ENCODE measurements at places on chromosomes 4 and X.

DNA sequence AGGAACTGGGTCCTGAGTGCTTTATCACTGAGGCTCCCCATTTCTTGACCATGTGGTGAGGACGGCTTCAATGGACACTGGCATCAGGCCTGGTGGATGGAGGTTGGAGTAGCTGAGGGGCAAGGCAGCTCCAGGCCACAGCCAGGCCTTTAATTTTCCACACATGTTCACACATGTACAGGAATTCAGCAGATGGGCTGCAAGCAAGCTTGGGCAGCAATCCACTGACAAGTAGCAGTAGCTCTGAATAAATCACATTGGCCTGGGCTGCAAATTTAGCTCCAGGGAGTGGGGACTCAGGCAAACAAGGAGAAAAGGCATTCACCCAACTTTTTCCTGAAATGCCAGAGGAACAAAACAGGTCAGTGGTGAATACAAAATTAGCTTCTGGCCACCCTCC lies 107.8 kb upstream of the SCML1 start:
- no peak for DNase-seq

- peak; percentile 65 for DNase-seq
Observed at GRCh38 chr4:184899261-184900134, 73.7 kb upstream of the ACSL1 start.

- DNase-seq, result no peak
Observed at GRCh38 chrX:108087792-108088191, 3.5 kb downstream of the PSMD10 start.

DNA sequence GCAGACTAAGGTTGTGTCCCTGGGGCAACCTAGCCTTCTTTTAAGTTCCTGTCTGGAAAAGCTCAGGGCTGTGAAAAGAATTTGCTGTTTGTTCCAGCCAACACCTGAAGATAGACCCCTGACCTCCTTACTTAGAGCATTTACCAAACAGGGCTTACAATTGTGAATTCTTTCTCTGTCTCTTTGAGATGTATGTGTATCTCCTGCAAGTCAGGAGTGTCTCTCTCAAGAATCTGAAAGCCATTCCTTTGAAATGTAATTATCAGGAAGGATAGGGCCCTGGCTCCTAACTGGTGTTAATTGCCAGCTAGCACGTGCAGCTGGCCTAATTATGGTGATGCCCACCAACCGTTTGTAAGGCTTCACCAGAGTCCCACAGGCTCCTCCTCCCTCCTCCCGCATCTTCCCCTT lies 18.2 kb downstream of the CCNG2 start:
- DNase-seq, result no peak

DNA sequence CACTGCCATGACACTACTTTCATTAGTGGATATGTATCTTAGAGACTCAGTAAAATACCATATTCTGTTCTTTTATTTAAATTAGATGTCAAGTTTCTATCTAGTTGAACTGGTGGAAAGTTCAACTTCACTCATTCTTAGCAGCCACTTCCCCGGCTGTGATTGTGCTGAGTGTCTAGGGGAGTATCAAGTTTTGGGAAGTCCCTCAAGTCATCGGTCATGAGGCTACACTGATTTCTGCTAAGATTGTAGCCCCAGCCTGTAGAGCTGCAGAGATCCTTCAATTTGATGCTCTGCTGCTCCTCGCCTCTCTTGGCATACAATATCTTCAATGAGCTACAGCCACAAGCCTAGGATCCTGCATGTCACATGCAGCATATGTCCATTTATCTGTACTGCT lies 53.9 kb downstream of the DMP1 start:
- no peak for DNase-seq

DNA sequence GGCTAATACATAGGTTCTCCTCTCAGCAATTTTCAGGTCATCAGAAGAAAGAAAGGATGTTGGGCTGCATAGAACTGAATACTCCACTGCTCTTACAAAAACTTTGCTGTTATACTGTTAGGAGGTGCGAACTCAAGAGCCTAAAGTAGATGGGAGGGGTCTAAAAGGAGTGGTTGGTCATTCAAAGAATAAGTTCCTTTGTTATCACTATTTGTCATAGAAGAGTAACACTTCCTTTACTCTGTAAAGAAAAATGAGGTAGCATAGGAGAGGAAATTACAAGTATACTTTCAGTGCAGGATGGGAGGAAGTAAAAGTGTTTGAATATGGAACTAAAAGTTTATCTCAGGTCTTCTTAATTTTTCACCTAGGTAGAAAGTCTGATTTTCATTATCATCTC lies 61.5 kb downstream of the CCNI start:
- no peak for DNase-seq

DNA sequence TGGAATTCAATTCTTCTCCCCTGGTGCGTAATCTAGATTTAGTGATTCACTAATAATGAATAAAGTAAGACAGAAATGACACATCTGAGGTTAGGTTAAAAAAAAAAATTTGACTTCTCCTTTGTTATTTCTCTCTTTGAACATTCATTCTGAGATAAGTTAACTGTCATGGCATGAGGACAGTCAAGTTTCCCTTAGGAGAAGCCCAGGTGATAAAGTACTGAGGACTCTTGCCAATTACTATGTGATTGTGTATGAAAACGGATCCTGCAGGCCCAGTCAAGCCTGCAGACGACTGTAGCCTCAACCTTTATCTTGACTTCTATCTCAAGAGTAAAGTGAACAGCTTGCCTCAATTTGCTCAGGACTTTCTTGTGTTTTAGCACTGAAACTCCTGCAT lies 293.2 kb downstream of the PRR32 start:
- DNase-seq, result no peak

DNA sequence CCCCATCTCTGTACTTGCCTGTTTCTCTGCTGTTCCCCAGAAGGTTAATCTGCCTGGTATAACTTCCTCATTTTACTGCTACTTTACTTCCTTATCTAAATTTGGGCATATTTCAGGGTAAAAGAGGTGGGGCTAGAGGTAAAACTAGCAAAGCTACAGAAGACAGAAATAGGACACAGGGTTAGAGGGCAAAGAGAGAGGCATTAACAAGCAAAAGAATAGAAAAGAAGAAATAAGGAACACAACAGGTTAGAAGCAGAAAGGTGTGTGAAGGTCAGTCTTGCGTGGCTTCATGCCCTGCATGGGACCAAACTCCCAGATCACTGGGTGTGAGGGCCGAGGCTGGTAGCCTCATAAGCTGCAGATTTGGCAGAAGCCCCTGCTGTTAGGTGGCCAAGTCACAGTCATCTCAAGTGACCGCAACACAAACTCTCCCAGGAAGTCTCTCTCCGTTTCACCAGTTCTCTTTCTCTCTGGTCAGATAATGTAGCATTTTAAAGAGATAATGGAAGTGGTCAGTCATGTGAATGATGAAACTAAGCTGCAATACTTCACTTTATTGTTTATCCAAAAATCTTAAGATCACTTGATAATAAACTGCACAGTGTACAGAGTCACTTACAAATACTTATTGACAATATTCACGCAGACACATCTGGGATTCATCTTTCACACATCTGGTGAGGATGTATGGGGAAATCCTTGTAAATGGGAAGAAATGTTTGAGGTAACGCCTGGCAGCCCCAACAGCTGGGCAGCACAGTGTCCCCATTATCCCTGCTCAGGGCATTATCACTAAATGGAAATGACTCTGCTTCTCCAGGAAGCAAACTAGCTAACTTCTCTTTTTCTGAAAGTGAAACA lies 16.4 kb downstream of the TMEM154 start:
- no peak for DNase-seq

- no peak for DNase-seq
Observed at GRCh38 chrX:63514569-63515080, 163.5 kb upstream of the SPIN4 start.

GRCh38 chr4:87732033-87732765 lies 67.2 kb upstream of the IBSP start:
- DNase-seq, result no peak

GRCh38 chrX:147533426-147533825 lies 378.3 kb upstream of the FMR1 start:
- no peak for DNase-seq

- peak; percentile 82 for DNase-seq
Observed at GRCh38 chr4:54322818-54323417, 93.8 kb downstream of the PDGFRA start.

- no peak for DNase-seq
Observed at GRCh38 chr4:93981594-93981993, 153.0 kb downstream of the ATOH1 start.

GRCh38 chrX:31845003-31845402 lies 773.2 kb upstream of the FTHL17 start:
- DNase-seq, result no peak

GRCh38 chrX:85544609-85545008 lies 165.1 kb upstream of the POF1B start:
- no peak for DNase-seq

DNA sequence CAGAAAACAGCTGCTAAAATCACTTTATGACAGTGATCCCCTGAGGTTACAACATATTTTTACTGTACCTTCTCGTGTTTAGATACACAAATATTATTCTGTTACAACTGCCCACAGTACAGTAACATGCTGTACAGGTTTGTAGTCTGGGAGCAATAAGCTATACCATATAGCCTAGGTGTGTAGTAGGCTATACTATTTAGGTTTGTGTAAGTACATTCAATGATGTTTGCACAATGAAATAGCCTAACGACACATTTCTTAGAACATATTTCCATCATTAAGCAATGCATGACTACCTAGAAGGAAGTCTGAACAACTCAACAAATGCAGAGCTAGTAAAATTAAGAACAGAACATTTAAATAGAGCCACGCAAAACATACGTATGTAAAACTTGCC lies 112.7 kb downstream of the ZAR1 start:
- no peak for DNase-seq

- DNase-seq, result no peak
Observed at GRCh38 chr4:183130328-183131155, 31.5 kb downstream of the WWC2 start.

DNA sequence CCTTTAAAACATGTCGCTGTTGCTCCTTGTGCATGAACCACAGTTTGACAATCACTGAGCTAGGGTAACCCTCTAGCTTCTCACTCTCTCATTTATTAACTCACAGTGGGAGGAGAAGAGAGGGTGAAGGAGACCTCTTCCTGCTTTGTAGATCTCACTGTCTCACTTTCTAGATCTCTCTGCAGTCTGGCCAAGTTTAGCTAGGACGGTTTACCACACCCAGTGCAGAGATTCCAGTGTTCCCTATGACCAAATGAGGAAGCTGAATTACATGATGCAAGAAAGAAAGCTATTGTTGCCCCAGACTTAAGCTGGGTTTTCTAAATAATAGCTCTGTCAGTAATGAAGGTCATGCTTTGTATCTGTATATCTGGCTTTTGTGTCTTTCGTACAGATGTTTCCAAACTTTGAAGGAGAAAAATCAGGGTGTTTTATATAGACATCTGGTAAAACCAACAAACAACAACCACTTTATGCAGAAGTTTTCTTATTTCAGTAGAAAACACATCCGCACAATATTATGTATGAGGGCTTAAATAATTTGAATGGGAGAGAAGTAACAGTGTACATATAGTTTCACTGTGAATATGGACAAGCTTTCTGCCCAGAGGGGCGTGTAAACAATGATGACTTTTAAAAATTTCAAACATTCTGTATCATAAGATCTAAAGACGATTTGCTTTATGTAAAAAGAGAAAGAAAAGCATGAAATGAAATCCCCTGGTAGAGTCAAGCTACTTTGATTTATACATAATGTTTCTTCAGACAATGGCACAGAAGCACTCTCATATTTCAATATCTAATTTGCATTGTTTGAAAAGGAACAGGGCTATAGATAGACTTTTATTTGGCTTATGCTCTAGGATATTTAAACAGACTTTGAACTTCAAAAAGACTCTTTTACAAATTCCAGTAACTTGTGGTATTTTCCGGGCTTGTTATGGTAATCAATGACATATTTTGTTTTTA lies 582.3 kb downstream of the FSTL5 start:
- no peak for DNase-seq

- no peak for DNase-seq
Observed at GRCh38 chr4:87865960-87866598, 33.3 kb downstream of the MEPE start.

- DNase-seq, result no peak
Observed at GRCh38 chr4:39714166-39714565, 16.2 kb downstream of the UBE2K start.

GRCh38 chr4:76723924-76724323 lies 174.0 kb downstream of the SOWAHB start:
- no peak for DNase-seq

- no peak for DNase-seq
Observed at GRCh38 chr4:168019019-168019651, 73.2 kb upstream of the ANXA10 start.

- DNase-seq, result no peak
Observed at GRCh38 chr4:75654905-75655304, 18.3 kb downstream of the G3BP2 start.

DNA sequence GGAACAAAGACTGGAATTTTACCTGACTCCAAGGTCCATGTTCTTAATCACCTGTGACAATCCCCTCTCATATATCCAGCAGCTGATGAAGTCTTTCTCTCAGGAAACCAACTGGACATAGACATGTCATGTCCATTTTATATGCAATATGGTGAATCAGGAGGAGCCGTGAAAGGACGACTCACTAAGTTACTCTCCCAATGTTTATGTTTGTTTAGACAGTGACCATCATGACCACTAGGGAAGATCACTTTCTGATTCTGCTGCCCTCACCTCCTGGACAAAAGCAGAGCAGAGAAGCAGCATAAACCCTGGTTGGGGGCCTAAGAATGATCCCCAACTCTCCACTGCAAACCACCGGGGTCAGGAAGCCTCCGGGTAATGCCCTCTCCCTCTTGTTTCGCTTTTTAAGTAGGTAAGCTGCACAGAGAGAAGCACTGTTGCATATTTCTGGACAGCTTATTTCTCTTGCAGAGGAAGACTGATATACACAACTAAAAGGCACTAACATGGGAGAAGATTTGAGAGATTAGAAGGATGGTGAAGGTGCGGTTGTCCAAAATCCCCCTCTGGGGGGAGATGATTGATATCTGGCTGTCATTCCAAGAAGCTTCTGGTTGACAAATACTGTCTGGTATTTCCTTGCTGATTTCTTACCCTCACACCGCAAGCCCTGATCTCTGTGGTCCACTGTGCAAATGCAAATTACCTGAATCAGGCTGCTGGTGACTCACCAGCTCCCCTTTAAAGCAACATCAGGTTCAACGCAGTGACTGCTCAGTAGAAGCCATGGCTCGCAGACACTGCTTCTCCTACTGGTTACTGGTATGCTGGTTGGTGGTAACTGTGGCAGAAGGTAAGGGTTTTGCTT lies at the start of gene ODAPH:
Gene ODAPH, plus strand, starts transcription at position 773 of the 871 bp plus-strand sequence. Its CDS starts 17 bp downstream, at position 790.
- DNase-seq, result peak; percentile 10

GRCh38 chr4:188110036-188110435 lies 633 bp upstream of the TRIML2 start:
- DNase-seq, result no peak

- no peak for DNase-seq
Observed at GRCh38 chr4:101163936-101164335, 183.4 kb downstream of the PPP3CA start.

GRCh38 chrX:37314531-37314930 lies 34.6 kb upstream of the PRRG1 start:
- DNase-seq, result no peak

- DNase-seq, result no peak
Observed at GRCh38 chrX:136812286-136812685, 31.6 kb upstream of the ARHGEF6 start.

- no peak for DNase-seq
Observed at GRCh38 chr4:177182166-177182565, 127.5 kb upstream of the NEIL3 start.

- no peak for DNase-seq
Observed at GRCh38 chr4:152556283-152556682, 20.4 kb upstream of the FBXW7 start.

GRCh38 chr4:41880022-41880837 lies 55.0 kb upstream of the TMEM33 start:
- DNase-seq, result no peak

- no peak for DNase-seq
Observed at GRCh38 chrX:50430917-50431575, 39.6 kb downstream of the DGKK start.
